A549 treated with DMSO at 1 μM for 4 hours (cell line): ENCODE measurements at places on chromosomes 7 and 10. TPM values are rescaled to one million over a fixed set of nuclear protein-coding genes. Genes with fewer than 3 reads are reported as not detected.

The AKR1B15 gene
- total RNA-seq = 26.7 to 44.7 TPM (median 39.4 TPM) in 5 replicates

The C10orf95 gene
- total RNA-seq = 0.09 to 0.26 TPM (median 0.16 TPM) in 5 replicates

The NUDT13 gene
- 2.0 to 3.3 TPM (median 3.0 TPM) in 5 replicates for total RNA-seq

The GJC3 gene
- 0.09 to 0.18 TPM (median 0.13 TPM) in 4 of 5 replicates, not detected in the other for total RNA-seq

The SLC18A3 gene
- 0.03 TPM in 1 of 5 replicates, not detected in the others for total RNA-seq

The ACTL6B gene
- not detected in 5 replicates for total RNA-seq

The TMEM229A gene
- not detected in 5 replicates for total RNA-seq

The MALRD1 gene
- total RNA-seq = not detected in 5 replicates

The PPP1R3A gene
- total RNA-seq = not detected in 5 replicates

The PBLD gene
- 3.1 to 5.0 TPM (median 3.4 TPM) in 5 replicates for total RNA-seq

The SLC29A3 gene
- 13.1 to 15.7 TPM (median 14.0 TPM) in 5 replicates for total RNA-seq

The CPVL gene
- 0.16 to 0.45 TPM (median 0.25 TPM) in 4 of 5 replicates, not detected in the other for total RNA-seq

The EPDR1 gene
- 68.8 to 82.7 TPM (median 79.8 TPM) in 5 replicates for total RNA-seq

The LRRC27 gene
- 4.9 to 6.3 TPM (median 5.5 TPM) in 5 replicates for total RNA-seq

The FAM13C gene
- 0.12 to 0.28 TPM (median 0.14 TPM) in 3 of 5 replicates, not detected in the others for total RNA-seq

The HABP2 gene
- total RNA-seq = 0.03 to 0.13 TPM (median 0.08 TPM) in 4 of 5 replicates, not detected in the other

The SOSTDC1 gene
- total RNA-seq = not detected in 5 replicates

The STEAP1 gene
- 13.3 to 15.8 TPM (median 15.7 TPM) in 5 replicates for total RNA-seq

The LIPK gene
- total RNA-seq = not detected in 5 replicates

The PAX4 gene
- total RNA-seq = not detected in 5 replicates

The UPK3B gene
- 10.4 to 20.2 TPM (median 18.3 TPM) in 5 replicates for total RNA-seq

The AFAP1L2 gene
- 21.7 to 29.6 TPM (median 25.1 TPM) in 5 replicates for total RNA-seq

The AKR1C8 gene
- total RNA-seq = 0.32 to 0.49 TPM in 2 of 5 replicates, not detected in the others

The H2BK1 gene
- not detected in 5 replicates for total RNA-seq

The CARD11 gene
- 1.1 to 2.1 TPM (median 1.3 TPM) in 5 replicates for total RNA-seq

The OR2A1 gene
- total RNA-seq = not detected in 5 replicates

The SEMA3C gene
- 46.4 to 76.0 TPM (median 61.3 TPM) in 5 replicates for total RNA-seq

The FAM25G gene
- total RNA-seq = 0.65 to 1.8 TPM in 2 of 5 replicates, not detected in the others

The MRLN gene
- total RNA-seq = not detected in 5 replicates

The BHLHA15 gene
- 0.44 to 0.66 TPM (median 0.56 TPM) in 5 replicates for total RNA-seq
